ENCODE measurements at places on chromosomes 11 and 22.

DNA sequence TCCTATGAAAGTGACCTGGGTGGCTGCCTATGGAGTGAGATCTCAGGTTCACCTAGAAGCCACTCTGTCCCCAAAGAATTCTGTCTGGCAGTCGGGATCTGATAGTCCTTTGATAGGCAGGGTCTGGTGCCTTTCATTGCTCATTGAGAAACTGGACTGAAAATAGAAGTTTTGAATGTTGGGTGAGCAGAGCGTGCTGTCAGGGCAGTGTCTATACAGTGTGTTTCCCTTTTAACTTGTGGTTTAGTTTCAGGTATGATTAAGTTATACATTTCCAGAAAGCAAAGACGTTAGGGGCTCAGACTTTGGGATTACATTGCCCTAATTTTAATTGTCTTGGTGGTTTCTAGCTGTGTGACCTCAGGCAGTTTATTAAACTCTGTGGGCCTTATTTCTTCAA is 111.3 kb upstream of the PAX6 start:
- DNase-seq, result no peak

GRCh38 chr22:39493759-39494158 is 8.3 kb upstream of the MIEF1 start:
- no peak for DNase-seq

GRCh38 chr22:40019100-40019499 is 24.3 kb downstream of the FAM83F start:
- DNase-seq, result no peak

DNA sequence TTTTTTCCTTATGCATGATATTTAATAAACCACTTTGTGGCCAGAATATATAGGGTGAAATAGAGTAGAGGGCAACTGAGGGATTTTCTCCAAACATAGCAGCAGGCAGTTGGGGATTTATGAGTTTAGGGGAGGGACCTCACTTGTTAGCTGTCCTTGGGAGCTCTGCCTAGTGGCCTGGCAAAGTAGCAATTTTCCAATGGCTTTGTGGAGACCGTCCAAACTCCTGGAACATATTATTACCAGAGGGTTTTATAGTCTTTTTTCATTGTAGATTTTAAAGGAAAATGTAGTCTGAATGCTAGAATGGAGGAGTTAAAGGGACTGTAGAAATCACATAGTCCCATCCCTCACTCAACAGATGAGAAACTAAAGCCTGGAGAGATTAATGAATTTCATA is 32.3 kb downstream of the AMOTL1 start:
- no peak for DNase-seq

DNA sequence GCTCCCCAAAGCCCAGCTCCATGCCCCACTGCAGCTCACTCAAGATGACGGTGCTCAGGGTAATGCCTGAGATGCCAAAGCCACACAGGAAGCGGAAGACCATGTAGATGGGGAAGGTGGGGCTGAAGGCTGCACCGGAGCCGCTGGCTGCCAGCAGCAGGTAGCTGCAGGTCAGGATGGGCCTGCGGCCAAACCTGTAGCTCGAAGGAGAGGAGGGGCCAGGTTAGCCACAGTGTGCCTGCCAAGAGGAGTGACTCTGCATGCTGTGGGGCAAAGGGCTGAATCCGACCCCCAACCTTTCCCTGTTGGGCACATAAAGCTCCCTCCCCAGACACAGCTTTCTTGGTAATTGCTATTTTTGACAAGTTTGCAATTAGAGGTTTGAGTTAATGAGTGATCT is 14.9 kb upstream of the SLC22A6 start:
- DNase-seq, result no peak

DNA sequence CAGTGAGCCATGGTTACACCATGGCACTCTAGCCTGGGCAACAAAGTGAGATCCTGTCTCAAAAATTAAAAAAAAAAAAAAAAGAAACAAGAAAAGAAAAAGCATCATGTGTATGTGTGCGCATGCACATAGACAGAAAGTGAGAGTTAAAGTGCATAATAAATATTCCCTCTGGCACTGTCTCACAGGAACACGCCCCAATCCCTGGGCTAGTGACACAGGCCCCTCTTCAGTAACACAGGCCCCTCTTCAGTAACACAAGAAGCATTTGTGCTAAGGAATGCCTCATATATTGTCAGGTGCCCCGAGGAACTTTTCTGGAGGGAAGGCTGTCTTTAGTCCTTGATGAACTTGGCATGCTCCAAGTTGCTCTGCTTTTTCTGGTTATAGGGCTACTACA is 57.5 kb downstream of the RPL27A start:
- no peak for DNase-seq

DNA sequence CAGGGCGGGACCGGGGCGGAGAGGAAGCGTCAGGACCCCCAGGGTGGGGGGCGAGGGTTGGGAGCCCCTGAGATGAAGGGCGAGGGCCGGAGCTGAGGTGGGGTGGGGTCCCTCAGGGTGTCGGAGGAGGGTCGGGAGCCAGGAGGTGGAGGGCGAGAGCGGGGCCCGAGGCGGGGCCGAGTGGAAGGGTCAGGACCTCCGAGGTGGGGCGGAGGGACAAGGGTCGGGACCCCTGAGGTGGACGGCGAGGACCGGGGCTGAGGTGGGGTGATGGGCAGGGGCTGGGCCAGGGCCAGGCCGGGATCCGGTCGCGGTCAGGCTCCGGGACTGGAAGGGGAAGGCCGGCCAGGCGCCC is 409 bp downstream of the SMC1B start:
- DNase-seq, result no peak

DNA sequence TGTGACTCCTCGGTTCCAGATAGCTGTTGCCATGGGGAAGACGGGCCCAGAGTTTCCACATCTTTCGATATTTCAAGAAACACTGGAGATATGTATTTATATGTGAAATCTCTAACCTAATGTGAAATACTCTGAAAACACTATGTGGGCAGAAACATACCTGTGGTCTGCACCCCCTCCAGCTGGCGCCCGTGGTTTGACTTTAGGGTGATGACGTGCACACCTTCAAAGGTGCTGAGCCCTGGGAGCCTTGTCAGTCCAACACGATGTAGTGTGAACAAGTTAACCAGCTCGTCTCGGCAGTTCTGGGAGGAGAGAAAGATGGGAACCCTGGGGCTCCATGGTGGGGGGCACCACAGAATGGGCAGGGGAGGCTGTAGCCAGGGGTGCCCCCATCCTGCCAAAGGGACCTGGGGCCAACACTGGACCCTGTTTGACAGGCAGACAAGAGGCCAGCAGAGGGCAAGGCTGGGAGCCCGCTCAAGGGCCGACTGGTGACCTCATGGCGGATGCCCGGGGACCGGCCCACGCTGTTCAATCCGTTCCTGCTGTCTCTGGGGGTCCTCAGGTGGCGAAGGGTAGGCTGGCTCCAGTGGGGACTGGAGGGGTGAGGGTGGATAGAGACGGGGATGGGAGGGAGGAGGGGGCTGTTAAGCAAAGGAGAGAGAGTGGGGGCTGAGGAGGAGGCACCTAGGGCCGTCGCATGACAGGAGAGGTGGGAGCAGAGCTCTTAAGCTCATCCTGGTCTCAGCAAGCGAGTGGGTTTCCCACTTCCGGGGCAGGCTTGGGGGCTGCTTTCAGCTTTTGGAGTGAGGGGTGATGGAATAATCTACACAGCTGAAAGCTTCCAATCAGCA is 43.8 kb downstream of the TRIOBP start:
- DNase-seq, result no peak

- no peak for DNase-seq
Observed at GRCh38 chr11:73203790-73204189, 14.3 kb upstream of the P2RY2 start.

GRCh38 chr11:2464451-2465165 is 19.8 kb downstream of the KCNQ1 start:
- DNase-seq, result no peak

DNA sequence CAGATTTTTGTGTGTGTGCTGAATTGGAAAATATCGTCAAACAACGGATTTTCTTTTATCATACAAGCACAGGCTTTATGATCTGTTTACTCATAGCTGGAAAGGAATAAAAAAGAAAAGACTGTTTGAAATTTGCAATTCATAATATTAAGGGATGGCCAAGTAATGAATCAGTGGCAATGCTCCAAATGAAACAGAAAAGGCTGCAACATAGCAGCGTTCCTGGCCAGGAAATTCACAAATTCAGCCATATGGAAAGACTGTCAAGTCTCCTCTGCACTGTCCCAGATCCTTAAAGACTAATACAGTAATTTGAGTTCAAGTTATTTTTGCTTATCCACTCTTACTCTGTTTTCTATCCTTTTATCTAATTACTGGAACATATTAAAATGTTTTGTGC is 98.2 kb downstream of the MSANTD4 start:
- DNase-seq, result no peak

DNA sequence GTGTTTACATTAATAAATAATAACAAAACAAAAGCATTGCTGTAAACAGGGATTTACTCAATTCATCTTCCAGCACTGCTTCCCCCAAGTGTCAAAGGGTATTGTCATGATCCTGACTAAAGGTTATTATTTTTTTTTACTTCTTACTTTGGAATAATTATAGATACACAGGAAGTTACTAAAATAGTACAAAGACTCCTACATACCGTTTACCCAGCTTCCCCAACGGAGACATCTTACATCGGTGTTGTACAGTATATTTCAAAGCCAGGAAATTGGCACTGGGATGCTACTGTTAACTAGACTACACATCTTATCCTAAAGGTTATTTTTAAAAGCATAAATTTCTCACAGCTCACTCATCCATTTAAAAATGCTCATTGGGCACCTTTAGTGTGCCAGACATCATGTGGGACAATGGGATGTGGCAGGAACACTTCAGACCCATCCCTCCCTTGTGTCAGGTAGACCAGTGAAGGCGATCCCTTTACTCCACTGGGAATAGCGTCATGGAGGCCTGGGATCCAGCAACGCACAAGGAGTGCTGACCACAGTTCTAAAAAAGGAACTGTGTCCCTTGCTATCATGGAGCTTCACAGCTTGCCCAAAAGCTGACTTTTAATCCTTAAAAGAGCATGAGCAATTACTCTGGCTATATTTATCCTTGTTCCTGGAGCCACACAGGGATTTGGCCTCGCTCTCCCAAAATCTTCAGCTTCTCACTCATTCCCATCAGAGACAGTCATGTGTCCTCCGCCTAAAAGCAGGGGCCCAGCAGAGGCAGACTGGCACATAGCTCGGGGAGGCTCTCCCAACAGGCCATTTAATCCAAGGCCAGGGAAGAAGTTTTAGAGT is 3.1 kb upstream of the IRAG1 start:
- no peak for DNase-seq
